ENCODE measurements at places on chromosomes 7 and 10.

DNA sequence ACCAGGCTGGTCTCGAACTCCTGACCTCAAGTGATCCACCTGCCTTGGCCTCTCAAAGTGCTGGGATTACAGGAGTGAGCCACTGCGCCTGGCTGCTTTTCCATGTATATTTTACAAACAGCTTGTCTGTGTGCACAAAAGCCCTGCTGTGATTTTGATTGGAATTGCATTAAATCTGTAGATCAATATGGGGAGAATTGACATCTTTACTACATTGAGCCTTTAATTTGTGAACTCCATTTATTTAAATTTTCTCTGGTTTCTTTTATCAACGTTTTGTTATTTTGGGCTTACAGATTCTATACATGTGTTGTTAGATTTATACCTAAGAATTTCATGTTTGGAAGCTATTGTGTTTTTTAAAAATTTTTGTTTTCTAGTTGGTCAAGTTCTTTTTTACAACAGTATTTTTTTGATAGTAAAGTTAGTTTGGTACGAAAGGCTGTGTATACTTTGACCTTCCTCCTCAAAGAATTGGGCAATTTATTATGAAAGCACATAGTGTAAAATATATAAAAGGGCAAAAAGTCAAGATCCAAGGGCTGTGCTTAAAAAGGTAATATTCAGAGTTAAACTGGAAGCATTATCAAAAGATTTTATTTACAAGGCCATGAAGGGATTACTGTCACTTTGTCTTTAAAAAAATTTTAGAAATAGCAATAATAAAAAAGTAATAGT is 92.8 kb downstream of the STK31 start:
- DNase-seq, result no peak

DNA sequence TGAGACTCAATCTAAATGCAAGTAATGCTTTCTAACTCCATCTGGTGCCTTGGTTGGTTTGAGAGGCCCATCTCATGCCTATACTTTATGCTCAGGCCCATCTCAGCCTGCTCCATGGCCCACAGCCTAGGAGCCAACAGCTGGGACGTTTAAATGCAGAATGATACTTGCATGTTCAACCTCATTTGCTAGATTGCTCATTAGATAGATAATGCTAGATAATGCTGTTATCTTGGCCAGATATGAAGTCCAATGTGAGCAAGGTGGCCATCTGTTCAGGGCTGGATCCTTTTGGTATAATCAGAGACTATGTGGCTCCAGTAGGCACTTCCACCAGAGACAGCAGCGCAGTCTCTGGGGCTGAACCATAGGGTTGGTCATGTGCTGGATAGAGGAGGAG is 321.6 kb upstream of the PHYHIPL start:
- no peak for DNase-seq

DNA sequence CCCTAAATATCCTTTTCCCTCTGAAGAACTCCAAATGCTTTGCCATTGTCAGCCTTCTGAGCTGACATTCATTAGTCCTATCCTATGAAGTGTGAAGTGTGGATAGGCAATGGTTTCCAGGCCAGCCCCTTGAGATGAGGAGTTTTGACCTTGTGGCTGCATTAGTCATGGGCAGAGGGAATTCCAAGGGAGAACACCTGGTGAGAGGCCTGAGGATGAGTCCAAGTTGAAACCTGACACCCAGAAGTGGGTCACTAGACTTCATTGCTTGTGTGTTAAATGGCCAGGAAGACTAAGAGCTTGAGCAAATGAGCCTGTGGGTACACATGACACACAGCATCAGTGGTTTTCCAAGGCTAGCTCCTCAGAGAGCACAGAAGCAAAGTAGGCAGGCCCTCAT is 260.8 kb downstream of the SKAP2 start:
- DNase-seq, result no peak

DNA sequence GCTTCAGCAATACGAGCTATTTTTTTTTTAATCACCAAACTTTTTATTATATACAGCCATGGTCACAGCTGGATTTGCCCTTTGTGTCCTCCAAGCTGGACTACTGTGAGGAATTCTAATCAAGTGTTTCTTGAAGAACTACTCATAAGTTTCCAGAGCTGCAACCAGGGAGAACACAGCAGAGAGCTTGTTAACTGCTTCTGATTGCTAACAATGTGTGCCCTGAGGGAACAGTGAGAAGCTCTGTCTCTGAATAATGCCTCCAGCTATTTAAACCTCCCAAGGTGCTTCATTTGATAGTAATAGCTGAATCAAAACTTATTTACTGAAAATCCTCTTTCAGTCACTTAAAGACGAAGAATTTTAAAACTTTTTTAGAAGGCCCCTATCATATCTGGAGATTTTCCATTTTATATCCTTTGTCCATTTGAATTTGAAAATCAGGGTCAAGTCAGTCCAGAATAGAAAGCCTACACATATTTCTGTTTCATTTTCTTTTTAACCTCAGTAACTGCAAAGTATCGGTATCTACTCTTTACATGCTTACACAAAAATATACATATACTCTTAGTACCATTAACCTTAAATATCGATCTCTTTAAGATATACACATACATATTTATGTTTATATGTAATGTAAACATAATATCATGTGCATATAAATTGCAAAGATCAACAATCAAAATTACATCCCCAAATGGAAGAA is 1024.2 kb downstream of the GRM8 start:
- no peak for DNase-seq

GRCh38 chr7:81068-81925 is 111.1 kb upstream of the FAM20C start:
- DNase-seq, result no peak

GRCh38 chr10:9305018-9305655 is 1250.6 kb downstream of the GATA3 start:
- no peak for DNase-seq

DNA sequence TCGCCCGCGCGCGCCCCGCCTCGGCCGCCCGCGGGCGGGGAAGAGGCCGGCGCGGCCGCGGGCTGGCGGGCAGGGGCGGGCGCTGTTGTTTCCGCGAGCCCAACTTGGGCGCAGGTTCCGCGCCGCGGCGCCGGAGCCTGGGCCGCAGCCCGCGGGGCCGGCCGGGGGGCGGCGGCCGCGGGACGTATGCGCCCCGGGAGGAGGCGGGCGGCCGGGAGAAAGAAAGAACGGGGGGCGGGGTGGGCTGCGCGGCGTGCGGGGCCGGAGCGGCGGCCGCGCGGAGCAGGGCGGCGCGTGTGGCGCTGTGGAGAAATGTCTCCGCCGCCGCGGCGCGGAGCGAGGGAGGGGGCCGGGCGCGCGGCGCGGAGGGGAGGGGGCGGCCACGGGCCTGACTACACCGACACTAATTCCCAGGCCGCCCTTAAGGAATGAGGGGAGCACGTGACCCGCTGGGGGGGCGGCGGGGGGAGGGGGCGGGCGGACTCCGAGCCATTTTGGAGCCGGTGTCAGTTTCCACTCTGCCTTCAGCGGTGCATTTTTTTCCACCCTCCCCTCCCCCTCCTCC is at the start of gene BMI1:
Gene BMI1, plus strand, starts transcription at position 509 of the 565 bp plus-strand sequence. CDS start 5,351 bp downstream, outside the sequence.
- no peak for DNase-seq

- no peak for DNase-seq
Measured at GRCh38 chr10:93255546-93255945, 181.9 kb downstream of the CYP26A1 start.

DNA sequence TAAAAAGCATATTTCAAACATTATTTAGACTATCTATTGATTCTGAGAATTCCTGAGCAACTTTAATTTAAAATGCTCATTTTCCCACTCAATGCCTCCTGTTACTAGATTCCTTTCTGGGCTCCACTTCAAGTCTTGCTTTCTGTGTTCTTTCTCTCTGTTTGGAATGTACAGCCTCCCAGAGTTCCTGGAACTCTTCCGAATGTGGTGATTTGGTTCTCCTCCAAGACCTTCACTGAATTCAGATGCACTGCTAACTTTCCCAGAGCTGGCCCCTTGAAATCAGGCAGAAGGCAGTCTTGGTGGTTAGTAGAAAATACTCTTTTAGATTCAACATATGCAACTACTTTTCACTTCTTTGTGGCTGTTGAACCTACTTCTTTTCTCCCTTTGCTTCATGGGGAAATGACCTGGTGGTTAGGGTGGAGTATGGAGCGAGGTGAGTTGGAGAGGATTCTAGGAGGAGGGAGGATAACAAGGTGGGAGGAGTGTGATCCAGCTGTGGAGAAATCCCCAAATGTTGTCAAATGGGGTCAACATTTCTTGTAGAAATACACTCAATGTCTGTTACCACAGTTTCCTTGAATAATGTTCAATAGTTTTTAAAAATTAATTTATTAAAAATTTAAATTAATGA is 27.9 kb upstream of the CCDC7 start:
- DNase-seq, result no peak

DNA sequence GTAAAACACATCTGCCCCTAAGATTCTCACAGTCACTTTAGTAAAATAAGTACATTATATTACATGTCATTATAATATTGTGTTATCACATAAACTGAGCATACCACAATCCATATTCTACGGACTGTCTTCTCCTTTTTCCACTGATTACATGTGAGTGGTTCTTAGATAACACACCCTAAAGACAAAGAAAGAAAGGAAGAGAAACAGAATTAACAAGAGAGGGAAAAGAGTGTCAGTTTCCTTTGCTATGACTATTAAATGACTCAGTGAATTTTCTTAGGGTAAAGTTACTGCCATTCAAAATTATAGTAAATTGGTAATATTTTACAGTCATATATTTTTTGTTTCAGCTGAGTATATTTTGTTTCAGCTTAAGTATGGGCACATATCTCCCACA is 268.3 kb downstream of the TWIST1 start:
- DNase-seq, result no peak

DNA sequence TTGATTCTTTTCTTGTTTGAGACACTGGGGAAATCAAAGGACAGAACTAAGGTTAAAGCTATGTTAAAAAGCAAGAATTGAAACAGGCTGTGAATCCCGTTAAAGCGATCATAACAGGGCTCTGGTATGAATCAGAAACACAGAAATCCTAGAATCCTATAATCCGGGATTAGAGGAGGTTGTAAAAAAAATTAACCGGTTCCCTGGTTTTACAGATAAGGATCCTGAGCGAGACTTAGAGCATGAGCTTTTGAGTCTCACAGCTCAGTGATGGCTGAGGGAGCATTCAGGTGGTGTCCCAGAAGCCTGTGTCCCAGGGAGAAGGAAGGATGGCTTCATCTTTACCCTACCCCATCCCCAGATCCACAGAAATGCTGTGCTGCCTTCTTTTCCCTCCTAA is 461.3 kb downstream of the PAXIP1 start:
- no peak for DNase-seq

- DNase-seq, result no peak
Measured at GRCh38 chr7:155844019-155844453, 31.8 kb upstream of the SHH start.

- no peak for DNase-seq
Measured at GRCh38 chr10:120949609-120950031, 98.5 kb downstream of the WDR11 start.

DNA sequence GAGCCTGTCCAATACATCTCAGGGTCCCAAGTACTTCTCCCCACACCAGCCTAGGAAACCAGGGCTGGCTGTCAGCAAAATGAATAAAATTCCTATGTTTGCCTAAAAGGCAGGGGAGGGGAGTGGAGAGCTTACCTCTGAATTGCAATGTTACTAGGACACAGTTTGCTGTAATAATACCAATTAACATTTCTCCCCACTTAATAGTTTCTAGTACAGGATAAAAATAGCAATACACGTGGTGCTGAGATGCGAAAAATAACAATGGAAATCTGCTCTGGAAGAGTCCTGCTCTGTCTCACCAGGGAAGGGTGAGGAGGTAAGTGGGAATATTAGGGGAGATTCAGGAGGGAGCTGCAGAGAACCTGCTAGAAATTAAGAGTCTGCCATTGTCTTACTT is 112.3 kb downstream of the PLXNA4 start:
- DNase-seq, result no peak

- no peak for DNase-seq
Measured at GRCh38 chr10:132098539-132099388, 33.0 kb downstream of the JAKMIP3 start.

- DNase-seq, result no peak
Measured at GRCh38 chr7:20299647-20300312, 30.9 kb upstream of the ITGB8 start.

- DNase-seq, result no peak
Measured at GRCh38 chr7:51040787-51041186, 258.1 kb upstream of the GRB10 start.

DNA sequence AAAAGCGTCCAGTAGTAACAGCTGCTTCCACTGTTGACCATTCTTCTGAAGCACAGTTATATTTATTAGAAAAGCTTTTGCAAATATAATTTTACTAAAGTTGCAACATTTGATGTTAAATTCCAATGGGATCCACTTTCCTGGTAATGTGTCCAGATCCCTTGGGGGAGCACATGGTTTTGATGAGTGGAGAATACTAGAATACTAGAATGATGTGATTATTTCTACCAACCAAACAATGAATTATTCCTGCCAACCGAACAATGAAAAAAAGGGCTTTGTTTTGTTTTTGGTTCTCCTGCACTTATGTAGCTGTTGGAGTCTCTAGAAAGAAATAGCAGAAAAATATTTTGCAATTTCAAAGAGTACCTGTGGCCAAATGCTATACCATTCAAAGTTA is 59.1 kb downstream of the BPGM start:
- no peak for DNase-seq

GRCh38 chr10:33132626-33133025 is 174.6 kb upstream of the ITGB1 start:
- peak; percentile 51 for DNase-seq

DNA sequence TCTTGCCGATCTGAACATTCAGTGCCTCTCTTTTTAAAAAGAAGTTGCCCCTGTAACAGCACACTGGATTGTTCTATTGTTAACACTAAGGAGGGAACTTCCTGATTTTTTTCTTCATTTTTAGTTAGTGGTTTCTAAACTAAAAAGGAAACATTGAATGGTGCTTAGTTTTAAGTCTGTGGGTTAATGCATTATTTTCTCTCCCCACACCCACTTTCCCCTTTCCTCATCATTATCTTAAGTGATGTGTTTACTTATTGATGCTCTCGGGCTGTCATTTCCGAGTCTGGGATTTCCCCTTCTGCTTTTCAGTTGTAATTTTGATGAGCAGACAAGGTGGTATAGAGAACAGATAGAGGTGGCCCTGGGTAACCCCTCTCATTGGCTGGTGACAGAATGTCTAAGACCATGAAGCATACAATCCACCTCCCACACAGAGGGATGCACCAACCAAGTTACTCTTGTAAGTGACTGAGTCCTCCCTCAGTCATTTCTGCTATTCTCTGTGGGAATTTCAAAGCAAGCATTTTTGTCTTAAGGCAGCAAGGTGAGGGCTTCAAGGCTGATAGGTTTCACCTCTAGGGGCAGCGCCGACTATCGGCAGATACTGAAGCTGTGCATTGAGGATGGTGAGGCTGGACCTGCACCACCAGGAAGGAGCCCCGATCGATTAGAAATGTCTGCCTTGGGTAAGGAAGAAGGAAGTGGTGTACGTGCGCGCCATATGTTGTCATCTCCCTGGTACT is 49.5 kb downstream of the CHN2 start:
- DNase-seq, result peak; percentile 8

- no peak for DNase-seq
Measured at GRCh38 chr10:104230490-104230889, 1.7 kb downstream of the CFAP43 start.

GRCh38 chr10:3747984-3748383 is 37.0 kb downstream of the KLF6 start:
- DNase-seq, result no peak

Measured in activated CD4-positive, alpha-beta T cell treated with anti-CD3 and anti-CD28 coated beads for 4 hours (primary cell).